ENCODE measurements at places on chromosomes 7 and 10.

GRCh38 chr10:125060826-125061556 is 99.4 kb downstream of the CTBP2 start:
- DNase-seq = peak; percentile 89

DNA sequence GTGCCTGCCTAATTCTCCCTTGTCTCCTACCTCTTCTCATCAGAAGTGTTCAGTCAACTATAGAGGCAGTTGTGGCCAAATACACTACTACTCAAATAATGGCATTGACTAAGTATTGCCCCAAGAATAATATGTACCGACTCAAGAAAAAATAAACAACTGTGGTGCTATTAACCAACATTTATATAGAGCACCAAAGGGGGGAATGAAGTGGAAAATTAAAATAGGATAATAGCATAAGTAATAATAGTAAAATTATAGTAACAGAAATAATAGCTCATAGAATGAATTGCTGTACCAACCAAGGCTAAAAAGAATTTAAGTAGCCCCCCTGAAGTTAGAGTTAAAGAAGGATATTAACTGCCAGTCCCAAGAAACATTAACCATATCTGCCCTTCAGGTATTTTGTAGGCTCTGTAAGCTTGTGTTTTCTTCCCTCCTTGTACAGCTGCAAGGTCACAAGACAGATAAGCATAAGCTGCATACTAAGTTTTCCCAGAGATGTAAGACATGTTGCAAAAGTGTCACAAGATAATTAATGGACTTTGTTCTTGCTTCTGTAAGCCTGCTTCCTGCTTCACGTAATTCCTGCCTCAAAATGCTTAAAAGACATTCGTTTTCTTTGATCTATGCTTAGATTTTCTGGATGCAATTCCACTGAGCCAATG is 10.9 kb upstream of the CYREN start:
- DNase-seq = no peak

- no peak for DNase-seq
Measured at GRCh38 chr7:3089493-3089892, 45.8 kb upstream of the CARD11 start.

- DNase-seq = peak; percentile 70
Measured at GRCh38 chr10:103265717-103266329, 11.1 kb upstream of the INA start.

DNA sequence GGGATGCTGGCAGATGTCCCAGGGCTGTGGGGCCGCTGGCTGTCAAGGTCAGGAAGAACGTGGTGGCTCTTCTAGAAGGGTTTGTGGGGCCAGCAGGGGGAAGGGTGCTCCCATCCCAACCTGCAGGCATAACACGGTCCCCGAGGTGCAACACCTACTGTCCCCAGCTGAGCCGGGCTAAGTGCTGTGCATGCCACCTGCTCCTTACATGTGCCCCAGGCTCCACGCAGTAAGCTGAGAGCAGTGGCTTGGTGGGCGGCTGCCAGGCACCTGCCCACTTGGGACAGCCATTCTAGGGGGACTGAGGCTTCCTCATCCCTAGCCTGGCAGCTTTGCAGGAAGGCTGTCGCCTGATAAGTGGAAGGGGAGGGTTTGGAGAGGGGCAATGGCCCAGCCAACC is 14.2 kb upstream of the ZNF735 start:
- no peak for DNase-seq

All from right hindlimb (tissue), 1 donor.